AG09319 (cell line): ENCODE measurements at places on chromosomes 7 and 10.

- DNase-seq: no peak
Measured at GRCh38 chr10:114057855-114058254, 14.2 kb downstream of the ADRB1 start.

GRCh38 chr7:136266457-136266856, 289.3 kb upstream of the MTPN start:
- DNase-seq: no peak

DNA sequence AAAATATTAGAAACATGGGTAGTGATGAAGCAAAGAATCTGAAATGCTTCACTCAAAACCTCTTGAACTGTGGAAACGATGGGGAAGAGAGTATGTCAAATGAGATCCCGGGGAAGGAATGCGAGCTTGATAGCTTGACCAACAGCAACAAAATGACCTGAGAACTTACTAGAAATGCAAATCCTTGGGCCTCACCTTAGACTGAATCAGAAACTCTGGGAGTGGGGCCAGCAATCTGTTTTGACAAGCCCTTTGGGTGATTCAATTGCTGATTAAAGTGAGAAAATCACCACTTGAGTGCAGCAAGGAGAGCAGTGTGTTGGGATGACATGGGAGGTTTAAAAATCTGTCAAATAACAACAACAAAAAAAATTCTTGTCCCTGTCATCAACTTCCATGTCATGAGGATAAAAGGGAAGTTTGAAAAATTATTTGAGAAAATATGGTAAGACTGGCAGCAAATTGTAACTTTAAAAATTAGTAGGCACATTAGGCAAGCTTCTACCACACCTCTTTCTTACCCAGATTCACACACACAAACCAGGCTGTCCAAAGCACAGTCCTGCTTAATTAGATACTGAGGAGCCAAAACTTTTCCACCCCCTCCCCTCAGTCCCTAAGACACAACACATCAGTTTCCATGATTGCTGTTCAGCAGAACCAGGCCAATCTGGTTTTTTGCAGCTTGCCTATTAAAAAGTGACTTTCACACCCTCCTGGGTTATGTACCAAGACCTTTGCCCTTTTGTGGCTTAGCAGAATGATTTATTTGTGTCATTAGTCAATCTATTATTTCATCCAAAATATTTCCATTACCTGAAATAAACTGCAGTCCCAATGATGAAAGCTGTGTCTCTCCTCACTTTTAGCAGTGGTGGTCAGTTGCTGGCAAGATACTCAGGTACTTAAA, 15.6 kb downstream of the CALCR start:
- no peak for DNase-seq

DNA sequence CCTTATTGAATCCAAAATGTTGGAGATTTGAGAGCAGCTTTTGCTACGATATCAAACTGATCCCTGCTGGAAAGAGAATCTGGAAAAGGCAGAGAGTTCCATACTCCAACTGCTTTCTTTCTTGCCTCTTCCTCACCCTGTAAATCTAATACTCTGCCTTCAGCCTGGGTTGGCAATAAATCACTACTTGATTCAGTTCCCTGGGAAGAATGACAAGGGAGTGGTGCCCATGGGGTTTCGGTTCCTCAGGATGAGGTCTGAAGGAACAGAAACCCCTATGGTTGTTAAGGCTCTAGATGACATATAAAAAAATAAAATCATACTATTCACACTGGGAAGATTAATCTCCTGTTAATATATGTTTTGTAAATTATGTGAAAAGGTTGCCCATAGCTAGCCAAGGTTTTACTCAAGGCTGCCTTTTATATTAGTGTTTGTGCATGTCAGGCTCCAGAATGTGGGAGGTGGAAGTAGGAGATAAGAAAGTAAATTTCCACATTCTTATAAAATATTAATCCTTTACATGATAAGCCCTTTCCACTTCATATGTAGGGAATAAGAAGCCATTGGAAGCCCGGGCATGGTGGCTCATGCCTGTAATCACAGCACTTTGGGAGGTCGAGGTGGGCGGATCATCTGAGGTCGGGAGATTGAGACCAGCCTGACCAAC, 106.2 kb upstream of the CACNA2D1 start:
- no peak for DNase-seq

GRCh38 chr7:2959103-2959680, 84.5 kb downstream of the CARD11 start:
- no peak for DNase-seq

DNA sequence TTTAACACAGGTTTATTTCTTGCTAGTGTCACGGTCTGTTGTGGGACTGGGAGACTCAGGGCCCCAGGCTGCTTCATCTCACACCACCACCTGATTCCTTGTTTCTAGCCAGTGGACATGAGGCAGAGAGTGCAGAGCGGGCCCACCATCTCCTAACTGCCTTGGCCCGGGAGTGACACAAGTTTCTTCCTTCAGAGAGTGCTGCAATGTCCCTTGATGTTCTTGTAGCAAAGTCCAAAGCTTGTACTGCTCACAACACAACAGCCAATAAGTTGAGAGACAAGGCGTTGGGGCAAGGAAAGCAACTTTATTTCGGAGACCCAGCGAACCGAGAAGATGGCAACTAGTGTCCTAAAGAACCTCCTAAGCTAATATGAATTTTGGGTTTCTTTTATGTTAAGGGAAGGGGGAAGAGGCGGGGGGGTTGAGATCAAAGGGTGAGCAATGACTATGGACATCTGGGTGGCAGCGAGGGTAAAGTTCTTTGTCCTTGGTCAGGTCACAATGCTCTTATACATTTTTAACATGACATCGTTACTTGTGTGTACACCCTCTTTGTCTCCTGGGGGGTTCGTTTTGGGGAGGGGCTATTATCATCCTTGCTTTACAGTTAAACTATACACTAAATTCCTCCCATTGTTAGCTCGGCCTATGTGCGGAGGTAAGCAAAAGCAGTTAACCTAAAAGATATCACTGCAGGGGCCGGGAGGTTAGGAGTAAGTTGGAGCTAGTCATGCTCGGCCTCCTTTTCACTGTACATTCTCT, 31.6 kb downstream of the SH2D4B start:
- DNase-seq: no peak

DNA sequence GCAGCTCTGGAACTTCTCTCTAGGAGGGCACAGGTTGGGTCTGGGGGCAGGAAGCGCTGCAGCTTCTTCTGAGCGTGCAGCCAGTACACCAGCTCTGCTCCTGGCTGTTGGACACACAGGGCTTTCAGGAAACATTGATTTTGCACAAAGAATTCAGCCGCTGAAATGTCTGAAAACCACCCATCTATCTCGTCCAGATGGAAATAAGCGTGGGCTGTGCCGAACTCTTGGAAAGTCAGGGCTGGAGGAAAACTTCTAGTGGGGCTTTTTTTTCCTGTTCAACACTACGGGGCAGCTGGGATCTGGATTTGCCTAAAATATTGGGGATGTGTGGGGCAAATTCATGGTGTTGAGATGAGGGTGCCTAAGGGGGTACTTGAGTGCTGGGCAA, 31.2 kb downstream of the PALD1 start:
- no peak for DNase-seq

DNA sequence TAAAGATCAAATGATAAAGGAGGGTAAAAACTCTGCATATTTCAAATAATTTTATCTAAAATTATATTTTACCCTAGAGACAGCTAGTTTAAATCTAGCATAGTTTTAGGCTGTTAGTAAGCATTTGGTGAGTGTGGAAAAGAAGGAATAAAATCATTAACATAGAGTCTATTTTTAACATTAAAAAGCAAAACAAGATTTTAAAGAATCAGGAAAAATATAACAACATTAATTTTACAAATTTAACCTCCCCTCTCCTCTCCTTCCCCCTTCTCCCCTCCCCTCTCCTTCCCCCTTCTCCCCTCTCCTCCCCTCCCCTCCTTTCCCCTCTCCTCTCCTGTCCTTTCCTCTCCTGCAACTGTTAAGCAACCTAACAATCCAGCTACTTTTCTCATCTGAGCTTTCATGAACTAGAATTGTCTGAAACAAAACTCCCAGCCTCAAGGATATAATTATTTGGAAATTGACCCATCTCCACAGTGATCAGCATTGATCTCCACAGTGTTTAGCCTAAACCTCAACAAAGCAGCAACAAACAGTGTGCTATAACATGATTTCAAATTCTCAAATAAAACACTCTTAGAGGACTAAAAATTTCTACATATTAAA, 293.2 kb downstream of the PPP1R3A start:
- DNase-seq: no peak

GRCh38 chr7:135467207-135467711, 42.6 kb downstream of the CNOT4 start:
- DNase-seq: no peak

DNA sequence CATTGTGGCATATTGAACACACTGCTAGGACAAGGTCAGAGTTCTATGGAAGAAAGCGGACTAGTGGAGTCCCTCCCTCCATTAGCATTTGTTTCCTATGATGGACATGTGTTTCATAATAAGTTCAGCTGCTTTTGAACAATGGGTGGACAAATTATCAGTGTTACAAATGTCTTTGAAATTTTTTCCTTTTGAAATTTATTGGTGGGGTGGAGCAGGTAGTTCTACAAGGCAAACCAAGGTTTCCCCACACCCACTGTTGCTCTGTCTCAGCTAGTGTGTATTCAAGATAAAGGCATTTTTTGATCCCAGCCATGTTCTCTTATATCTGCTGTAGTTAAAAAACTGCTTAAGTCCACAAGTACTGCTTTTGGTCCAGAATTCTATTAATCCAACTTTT, 79.9 kb downstream of the MALSU1 start:
- no peak for DNase-seq

DNA sequence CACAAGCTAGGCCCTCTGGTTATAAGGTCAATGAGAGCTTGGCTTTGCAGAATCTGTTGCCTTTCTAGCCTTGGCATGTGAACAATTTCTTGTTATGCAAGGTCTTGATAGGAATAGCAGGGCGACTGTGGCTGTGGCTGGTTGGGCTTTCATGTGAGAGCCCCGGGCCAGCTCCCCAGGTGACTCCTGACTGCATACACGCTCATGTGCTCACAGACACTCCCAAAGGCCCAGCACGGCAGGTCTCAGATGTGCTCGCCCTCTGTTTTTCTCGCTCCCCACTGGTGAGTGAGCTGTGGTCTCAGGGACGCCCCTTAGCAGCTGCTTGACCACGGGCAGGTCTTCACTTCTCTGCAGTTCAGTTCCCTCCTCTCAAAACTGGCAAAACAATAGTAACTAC, 37.1 kb upstream of the ZNF32 start:
- no peak for DNase-seq

- no peak for DNase-seq
Measured at GRCh38 chr7:52209614-52210013, 825.8 kb upstream of the POM121L12 start.

DNA sequence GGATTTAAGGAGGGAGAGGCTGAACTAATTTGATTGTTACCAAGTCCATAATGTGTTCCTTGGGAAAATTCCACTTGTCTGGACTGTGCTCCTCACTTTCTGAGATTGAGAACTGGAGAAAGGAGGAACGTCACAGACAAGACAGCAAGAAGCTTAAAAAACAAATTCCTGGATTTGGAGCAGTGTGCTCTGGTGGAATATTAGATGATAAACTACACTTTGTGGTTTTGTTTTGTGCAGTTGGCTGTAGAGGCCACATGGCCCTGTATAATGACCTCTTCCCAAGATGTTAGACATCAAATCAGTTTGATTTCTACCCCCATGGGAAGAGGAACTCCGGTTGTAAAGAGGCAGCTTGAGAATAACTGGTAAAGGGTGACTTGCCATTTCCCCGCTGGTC, 421.3 kb upstream of the GALNT17 start:
- no peak for DNase-seq

DNA sequence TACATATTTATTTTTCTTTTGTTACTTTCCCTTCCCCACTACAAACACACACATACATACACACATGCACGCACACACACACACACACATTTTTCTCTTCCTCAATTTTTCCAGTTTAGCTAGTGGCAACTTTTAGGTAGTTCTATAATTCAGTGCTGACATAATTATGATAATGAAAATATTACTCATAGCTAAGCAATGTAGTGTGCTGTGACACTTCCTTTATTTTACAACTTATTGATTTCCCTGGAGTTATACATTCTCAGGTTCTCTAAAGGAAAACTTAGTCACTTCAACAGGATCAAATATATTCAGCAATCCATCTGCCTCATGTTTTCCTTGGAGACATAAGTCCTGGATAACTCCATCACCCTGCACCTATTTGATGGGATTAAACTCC, 151.6 kb downstream of the CACNA2D1 start:
- no peak for DNase-seq

DNA sequence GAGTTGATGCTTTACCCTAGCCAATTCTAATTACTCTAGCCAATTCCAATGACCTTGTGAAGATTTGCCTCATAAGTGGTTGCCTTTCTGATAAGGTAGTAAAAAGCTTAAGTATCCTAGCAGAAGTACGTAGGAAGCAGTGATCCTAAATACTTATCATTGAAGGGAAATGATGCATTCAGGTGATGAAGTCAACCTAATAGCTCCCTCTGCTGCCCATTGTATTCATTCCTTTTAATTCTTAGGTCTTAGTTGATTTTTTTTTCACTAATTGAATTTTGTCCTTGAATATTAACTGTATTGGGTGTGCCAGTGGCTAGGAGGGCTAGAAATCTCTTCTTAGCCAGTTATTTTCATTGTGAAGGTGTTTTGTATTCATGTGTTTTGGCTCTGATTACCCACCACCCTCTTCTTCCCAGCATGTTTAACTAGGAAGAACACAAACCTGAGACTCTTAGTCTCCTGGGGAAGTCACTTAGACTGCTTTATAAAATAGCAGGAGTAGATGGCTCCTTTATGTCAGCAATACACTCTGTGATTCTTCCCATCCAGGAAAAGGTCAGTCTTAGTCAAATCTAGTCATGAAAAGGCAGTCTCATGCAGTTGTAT, 46.3 kb downstream of the PLEKHA8 start:
- DNase-seq: no peak

DNA sequence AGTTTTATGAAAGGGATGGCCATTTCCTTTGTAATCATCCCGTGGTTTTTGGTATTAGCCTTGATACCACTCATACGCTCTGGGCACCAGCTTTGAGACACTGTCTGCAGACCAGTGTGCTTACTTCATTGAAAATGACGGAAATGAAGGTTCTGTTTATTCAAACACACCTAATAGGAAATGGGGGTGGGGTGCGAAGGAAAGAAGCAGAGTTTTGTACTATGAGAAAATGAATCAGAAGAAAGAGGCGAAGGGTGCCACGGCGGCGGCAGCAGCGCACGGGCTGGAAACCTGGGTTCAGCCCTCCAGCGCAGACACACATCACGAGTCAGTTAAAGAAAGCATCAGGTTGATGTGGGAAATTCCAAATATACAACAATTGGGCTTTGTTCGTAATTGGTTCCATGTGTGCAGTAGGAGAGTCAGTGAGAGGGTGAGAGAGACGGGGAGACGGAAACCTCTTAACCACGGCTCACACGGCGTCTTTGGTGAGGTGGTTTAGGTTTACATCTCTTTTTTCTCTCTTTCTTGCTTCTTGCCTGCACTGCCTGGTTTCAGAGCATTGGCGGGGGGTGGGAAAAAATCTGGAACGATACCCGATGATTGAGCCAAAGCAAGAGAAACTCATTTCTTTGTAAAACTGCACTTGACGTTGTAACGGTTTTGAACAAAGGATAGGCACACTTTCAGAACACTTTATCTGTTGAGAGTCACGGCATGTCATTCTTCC, 321.2 kb downstream of the FRMD4A start:
- peak; percentile 73 for DNase-seq

GRCh38 chr7:112395411-112395810, 54.8 kb upstream of the IFRD1 start:
- no peak for DNase-seq
